Neuronal stem cell (in vitro differentiated cells): ENCODE measurements at places on chromosomes 12 and 14.
A peak's percentile ranks its signal among the peaks of the same experiment; 100 is the strongest.

DNA sequence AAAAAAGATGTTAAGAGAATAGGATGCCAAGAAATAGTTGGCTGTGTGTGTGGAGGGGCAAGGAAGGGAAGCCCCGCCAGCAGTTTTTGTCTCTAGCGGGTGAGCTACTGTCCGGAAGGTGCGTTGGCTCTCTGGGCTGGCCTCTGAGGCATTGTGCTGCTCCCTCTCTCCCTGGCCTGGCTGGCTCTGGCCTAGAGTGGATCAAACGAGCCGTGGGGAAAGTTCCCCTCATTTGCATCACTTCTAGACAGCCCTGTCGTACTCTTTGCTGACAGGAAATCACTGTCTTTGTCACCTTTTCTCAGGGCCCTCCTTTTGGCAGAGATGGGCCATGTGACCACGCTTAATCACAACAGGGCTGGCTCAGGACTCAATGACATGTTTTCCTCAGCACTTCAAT lies 236.1 kb upstream of the NPAS3 start:
- peak; percentile 47 for DNase-seq

DNA sequence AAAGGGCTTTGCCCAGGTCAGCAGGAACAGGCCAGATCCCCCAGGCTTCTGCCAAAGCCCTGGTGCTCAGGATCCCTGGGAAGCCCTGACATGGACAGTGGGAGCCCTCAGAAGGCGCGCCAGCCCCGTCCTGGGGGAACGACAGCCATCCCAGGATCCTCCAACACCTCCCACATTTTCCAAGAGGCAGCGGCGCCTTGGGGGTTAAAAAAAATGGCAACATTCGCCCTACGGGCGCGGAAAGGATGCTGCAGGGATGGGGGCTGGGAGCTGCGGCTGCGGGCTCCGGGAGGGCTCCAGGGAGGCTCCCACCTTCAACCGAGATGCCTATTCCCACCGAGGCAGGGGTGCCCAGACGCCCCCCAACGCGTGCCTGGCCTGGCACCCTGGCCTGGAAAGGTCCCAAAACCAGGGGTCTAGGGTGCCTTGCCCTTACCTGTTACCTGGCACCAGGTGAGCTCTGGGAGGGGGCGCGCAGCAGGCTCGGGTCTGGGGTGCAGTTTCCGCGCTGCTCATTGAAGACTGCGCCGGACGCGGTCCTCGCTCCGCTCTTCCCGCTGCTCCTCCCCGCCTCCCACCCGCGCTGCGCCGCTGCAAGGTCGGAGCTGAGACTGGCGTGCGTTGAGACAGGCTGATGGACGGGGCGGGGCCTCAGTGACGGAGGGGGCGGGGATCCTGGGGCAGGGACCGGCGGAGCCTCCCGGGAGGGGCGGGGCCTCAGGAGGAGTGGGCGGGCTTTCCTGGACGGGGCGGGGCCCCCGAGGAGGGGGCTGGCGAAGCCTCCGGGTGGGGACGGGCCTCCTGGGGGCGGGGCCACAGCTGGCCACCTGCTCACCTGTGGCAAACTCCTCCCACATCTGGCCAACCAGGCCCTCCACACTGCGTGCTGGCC lies at the start of gene ABCB9:
Gene ABCB9, minus strand, starts transcription at position 613 of the 892 bp plus-strand sequence. CDS start 6,228 bp downstream, outside the sequence.
- peak; percentile 91 for DNase-seq

GRCh38 chr12:116614194-116614915 lies 55.2 kb downstream of the MAP1LC3B2 start:
- no peak for DNase-seq

DNA sequence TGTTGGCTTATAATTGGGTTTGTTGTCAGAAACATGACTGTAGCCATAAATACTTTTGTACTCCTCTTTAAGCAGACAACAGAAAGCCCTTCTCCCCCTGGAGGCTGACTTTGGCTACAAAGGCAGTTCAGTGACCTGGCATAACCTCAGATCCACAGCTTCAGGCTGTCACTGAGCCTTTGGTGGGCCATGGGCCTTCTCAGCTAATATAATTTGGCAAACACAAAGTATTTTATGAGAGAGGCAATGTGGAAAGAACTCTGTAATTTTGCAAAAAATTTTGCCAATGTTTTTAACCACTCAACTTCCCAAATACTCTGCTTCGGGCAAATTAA lies 15.5 kb upstream of the MGP start:
- DNase-seq, result no peak

- no peak for DNase-seq
Measured at GRCh38 chr12:127292736-127293135, 974.2 kb upstream of the TMEM132C start.
